ENCODE measurements at places on chromosomes 2 and 18.

DNA sequence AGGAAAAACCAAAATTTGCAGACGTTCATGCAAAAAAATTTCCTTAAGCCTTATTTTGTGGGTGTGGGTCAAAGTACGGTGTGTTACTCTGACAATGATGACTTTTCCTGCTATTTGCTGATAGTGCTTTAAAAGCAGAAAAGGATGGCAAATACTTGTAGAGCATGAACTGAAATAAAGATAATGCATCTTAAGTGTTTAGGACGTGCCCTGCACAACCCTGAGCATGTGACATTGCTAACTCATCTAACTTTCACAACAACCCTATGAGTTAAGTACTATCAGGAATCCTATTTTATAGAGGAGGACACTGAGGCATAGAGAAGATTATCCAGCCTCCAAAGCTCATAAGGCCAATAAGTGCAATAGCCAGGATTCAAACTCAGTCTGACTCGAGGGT lies 143.3 kb downstream of the RNF152 start:
- DNase-seq = no peak

DNA sequence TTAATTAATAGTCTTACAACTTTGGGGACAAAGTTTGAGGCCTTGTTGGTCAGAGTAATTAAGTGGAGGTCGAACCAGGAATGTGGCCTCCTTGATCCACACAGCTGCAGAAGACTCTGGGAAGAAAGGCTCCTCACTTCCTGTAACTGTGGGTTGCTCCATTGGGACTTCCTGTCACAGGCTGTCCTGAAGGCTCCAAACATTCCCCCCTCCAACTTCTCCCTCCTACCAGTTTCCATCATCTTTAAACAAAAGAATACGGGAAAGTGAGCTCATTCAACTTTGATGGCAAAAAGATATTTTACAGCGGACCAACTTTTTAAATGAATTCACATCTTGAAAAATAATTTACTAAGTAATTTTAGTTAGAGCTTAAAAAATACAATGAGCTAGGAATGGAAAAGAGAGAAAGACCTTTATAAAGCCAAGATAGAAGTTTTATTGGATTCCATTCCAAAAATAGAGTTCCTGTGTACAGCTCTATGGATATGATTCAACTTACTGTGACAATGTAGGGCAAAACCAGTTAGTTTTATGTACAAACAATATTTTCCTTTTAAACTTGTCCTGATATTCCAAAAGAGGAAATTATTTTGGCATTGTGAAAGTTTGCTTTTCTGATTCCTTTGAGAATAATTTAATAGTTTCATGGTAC lies 212.0 kb upstream of the NABP1 start:
- DNase-seq = no peak

DNA sequence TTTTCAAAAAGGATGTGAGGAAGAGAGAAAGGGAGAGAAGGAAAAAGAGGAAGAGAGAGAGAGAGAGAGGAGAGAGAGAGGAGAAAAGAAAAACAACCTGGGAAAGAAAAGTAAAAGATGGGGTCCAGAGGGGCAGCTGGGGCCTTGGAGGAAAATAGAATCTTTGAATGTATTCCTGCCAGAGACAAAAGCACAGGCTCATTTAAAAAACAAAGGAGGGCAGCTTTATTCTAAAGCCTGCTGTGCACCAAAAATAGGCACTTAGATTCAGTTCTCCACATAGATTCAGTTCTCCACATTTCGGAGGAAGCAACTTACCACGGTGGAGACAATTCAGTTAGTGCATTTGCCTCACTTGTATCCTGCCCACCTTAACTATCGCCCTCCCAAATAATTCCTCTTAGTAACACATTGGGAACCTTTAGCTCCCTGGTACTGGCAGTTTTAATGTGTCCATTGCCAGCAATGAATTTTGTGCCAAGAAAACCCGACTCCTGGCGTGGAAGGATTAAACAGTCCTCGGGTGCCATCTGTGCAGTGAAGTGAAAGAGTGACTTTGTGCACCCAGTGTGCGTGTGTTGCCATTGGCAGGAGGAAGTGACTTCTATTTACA lies 71.3 kb downstream of the DPP4 start:
- no peak for DNase-seq

DNA sequence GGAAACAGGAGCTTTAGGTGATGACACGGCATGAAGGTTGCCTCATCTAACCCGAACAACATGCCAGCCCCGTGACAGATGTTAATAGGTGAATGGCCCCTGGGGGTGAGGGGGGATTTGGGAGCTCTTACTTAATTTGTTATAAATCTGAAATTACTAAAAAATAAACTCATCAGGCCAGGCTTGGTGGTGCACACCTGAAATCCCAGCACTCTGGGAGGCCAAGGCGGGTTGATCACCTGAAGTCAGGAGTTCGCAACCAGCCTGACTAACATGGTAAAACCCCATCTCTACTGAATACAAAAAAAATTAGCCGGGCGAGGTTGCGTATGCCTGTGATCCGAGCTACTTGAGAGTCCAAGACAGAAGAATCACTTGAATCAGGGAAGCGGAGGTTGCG lies 6.1 kb downstream of the STK25 start:
- no peak for DNase-seq

DNA sequence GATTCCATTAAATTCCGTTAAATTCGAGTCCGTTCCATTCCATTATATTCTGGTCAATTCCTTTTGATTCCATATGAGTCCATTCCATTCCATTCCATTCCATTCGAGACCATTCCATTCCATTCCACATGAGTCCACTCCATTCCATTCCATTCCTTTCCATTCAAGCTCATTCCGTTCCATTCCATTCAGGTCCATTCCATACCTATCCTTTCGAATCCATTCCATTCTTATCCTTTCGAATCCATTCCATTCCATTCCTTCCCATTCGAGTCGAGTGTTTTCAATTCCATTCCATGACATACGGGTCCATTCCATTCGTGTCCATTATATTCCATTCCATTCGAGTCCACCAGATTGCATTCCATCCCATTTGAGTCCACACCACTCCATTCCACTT lies 1127.4 kb downstream of the RPIA start:
- DNase-seq = no peak

DNA sequence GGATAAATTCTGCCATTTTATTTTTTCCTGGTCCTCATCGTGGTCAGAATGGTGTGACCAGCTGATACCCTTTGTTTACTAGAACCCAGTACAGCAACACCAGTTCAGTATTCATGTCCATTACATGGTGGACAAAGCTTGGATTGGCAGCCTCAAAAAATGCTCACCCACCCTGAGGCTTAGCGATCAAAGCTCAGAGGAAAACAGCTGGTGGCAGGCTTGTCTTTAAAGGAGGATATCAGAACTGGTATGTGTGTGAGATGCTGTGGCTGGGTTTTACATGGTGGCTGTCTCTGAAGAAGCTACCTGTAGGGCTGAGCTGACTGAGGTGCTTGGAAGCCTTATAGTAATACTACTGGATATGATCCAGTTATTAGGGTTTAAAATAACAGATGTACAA lies 471.1 kb upstream of the MEX3C start:
- DNase-seq = no peak

DNA sequence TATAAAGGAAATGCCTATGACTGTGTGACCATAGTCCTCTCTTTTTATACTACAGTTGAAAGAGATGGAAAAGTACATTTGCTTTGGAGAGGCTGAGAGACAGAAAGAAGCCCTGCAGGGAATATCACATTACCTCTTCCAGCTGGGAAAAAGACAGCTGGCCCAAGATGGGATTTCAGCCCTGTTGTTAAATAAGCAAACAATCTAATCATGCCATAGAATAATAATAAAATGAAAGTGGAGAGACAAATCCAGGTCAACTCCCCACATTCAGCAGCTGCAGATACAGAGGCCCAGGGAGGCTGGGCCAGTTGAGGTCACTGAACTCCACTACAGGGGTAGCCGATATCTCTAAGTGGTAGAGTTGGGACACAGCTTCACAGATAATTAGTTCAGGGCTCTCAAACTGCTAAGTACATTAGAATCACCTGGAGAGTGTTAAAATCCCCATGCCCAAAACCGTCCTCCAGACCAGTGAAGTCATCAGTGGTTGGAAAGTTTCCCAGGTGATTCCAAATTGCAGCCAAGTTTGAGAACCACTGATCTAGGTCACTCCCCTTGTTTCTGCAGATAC lies 81.9 kb downstream of the MOGAT1 start:
- no peak for DNase-seq

DNA sequence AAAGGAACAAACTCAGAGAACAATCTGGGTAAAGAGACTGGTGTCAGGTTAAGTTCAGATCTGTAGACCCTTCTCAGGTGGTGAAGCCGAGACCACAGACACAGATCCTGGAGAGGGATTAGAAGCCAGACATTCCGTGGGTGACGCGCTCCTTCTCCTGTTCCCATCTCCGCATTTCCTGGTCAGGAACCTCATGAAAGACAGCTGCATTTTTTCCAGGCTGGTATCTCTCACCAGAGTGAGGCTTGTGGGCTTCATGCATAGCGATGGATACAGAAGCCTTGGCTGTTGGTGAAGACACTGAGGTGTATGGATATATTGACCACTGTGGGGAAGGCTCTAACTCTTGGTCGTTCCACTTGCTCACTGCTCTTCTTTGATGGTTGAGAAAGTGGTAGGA lies 152.6 kb downstream of the FAM210A start:
- DNase-seq = no peak

DNA sequence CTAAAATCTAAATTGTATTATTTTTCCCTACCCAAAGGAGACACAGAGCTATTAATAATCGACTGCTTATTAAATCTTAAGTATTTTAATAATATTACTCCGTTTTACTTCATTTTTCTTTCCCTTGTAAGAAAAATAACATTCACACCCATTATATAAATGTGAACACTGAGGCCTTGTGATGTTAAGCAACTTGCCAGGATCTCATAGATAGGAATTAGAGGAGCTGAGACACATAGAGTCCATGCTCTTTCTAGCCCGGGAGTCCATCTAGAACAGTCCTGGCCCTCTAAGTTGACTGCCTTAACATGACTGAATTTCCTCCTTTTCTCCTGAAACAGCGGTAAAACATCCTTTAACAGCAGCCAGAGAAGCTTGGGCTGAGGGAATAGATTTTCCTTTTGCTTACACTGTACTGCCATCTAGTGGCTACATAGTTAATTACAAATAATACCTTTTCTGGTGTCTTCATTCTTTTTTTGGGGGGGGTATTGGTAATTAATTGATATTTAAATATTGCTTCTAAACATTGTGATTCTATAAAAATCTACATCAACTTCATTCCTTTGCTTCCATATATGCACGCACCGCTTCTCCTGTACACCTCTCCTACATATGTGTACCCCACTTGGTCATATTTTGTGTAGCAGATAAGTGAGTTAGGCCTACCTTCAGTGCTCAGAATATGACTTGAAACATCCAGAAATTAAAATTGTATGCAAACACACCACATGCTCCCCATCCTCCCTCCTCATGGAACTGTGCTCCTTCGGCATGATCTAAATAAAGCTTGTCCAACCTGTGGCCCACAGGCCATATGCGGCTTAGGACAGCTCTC lies 125.8 kb upstream of the HNMT start:
- DNase-seq = no peak

DNA sequence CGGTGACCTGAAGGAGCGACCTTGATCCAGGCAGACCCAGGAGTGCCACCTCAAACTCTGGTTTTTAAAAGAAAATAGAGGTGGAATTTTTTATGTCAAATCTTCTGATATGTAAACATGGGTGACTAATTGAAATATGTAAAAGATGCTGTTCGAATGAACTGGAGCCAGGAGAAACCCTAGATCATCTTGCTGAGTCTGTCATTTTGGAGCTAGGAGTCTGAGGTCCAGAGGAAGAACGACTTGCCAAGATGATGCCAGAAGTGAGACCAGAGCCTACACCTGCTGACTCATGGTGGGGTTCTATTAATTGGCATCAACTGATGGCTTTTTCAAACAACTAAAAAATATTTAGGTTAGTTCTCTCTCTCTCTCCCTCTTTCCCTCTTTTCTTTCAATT lies 74.1 kb downstream of the ACAA2 start:
- no peak for DNase-seq

DNA sequence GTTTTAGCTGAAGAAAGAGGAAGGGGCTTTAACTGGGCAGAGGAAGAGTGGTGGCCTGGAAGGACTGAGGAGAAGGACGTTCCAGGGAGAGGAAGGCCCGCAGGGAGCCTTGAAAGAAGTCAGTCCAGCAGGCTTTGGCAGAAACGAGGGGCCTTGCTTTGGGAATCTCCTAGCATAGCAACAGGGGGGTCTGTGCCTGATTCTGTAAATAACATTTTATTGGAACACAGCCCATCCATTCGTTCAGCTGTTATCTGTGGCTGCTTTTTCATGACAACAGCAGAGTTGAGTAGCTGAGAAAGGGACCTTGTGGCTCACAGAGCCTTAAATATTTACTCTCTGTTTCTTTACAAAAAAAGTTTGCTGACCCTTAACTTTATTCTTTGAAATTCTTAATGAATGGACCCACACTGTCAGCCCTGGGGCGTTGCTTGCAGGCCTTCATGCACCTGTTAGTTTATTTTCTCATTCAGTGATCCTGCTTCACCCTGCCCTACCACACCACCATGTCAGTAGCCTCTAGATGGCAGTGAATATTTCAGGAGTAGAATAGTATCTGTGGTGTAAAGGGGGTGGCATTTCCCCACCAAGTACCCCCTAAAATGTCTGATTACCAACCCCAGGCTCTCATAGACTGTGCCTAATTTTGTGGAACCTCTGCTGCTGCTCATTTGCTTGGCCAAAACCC lies 61.0 kb downstream of the MGAT5 start:
- no peak for DNase-seq

DNA sequence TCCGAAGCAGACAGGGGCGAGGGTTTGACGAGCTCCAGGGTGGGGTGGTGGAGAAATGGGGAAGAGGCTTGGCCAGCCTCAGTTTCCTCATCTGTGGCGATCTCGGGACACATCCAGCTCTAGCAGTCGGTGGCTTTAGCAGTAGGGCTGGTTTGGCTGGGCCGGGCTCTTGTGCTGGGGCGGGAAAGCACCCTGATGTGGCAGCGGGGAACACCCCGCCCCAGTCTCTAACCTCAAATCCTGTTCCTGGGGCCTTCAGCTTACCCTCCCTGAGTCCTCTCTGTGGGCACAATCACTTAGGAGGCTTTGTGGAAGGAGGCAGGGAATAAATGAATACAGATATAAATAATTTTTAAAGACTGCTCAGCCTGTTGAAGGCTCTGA lies 26.5 kb upstream of the MCFD2 start:
- peak; percentile 37 for DNase-seq

DNA sequence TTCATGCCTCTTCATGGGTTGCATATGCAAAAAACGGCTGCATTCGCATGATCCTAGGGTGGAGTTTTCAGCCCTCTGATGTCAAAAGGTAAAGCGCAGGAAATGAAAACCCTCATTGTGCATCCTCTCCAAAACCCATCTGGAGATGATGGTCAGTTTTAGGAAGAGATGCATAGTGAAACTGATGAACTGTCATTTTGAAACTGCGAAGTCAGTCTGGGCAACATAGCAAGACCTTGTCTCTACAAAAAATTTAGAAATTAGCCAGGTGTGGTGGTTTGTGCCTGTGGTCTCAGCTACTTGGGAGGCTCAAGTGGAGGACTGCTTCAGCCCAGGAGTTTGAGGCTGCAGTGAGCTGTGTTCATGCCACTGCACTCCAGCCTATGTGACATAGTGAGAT lies 2.5 kb upstream of the TTLL4 start:
- no peak for DNase-seq
